RPMI7951 (cell line): ENCODE measurements at places on chromosomes 12 and 14. TPM values are rescaled to one million over a fixed set of nuclear protein-coding genes. Genes with fewer than 3 reads are reported as not detected.

The PTHLH gene
- total RNA-seq, result 0.84 and 0.88 TPM in 2 replicates

The ARPC3 gene
- total RNA-seq, result 501 and 524 TPM in 2 replicates

The DPF3 gene
- total RNA-seq, result 4.2 and 6.5 TPM in 2 replicates

The ALG10 gene
- total RNA-seq, result 12.4 and 14.5 TPM in 2 replicates

The GUCY2C gene
- total RNA-seq, result not detected in 2 replicates
